ENCODE measurements at places on chromosomes 4 and X.

- DNase-seq = no peak
These were observed 12.4 kb downstream of the PAQR3 start for GRCh38 chr4:78926826-78927225.

DNA sequence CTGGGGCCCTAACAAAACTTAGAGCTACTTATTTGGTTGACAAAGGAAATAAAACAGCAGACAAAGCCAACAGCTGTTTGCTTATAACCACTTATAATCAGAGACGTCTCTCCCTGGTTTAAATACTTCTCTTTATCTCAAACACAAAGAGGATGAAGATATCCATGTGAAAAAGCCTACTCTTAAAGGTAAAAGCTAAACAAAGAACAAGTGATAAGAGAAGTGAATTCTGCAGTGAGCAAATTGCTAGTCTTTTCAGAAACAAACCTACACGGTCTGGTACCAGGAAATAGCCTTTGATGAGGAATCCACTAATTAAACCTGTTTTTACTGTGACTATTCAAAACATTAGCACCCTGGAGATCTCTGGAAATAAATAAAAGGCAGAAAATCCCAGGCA is 46.7 kb downstream of the GRIA3 start:
- DNase-seq = no peak

GRCh38 chr4:28557755-28558154 is 1697.1 kb downstream of the STIM2 start:
- no peak for DNase-seq

DNA sequence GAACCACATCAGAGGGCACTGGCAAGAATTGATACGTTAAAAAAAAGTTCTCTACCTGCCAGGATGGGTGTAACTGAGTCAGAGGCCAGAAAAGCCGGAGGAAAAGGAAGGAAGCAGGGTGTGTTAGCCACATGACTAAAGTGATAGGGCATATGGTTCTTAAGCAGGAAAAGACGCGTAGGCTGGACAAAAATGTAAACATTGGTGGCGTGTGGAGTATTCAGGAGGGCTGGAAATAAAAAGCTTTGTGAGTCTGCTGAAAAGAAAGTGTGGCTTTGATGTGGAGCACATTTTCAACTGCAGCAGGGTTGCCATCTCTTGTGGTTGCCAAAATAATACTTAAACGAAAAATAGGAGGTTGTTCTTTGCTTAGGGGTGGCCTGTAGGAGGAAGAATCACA is 186.5 kb upstream of the RPL34 start:
- no peak for DNase-seq

Measured in PC-9 (cell line).